ENCODE measurements at places on chromosomes 12 and 14.

GRCh38 chr14:104576970-104577332, 2.6 kb upstream of the C14orf180 start:
- no peak for DNase-seq

GRCh38 chr14:22558221-22558913, 30.7 kb downstream of the DAD1 start:
- no peak for DNase-seq

- DNase-seq, result peak; percentile 62
Observed at GRCh38 chr12:32535288-32535999, 136.1 kb downstream of the FGD4 start.

DNA sequence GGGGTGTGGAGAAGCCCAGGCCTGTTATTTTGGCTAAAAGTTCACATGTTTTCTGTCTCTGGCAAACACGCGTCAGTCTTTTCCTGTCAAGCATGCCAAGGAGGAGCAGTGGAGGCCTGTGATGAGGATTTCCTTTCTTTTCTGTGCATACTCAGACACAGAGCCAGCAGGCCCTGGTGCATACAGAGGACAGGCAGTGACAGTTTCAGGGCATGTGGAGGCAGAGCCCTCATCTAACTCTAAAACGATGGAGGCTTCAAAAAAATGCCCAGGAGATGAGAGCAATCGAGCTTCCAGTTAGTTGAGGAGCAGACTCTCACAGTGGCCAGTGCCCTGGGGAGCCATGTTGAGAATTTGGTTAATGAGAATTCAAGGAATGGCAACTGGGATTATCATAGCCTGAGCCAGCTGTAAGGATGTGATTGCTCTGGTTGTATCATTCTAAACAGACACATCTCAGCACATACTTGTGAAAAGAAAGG, 66.5 kb downstream of the TRAFD1 start:
- no peak for DNase-seq

- DNase-seq, result no peak
Observed at GRCh38 chr12:120853188-120853587, 51.0 kb downstream of the SPPL3 start.

DNA sequence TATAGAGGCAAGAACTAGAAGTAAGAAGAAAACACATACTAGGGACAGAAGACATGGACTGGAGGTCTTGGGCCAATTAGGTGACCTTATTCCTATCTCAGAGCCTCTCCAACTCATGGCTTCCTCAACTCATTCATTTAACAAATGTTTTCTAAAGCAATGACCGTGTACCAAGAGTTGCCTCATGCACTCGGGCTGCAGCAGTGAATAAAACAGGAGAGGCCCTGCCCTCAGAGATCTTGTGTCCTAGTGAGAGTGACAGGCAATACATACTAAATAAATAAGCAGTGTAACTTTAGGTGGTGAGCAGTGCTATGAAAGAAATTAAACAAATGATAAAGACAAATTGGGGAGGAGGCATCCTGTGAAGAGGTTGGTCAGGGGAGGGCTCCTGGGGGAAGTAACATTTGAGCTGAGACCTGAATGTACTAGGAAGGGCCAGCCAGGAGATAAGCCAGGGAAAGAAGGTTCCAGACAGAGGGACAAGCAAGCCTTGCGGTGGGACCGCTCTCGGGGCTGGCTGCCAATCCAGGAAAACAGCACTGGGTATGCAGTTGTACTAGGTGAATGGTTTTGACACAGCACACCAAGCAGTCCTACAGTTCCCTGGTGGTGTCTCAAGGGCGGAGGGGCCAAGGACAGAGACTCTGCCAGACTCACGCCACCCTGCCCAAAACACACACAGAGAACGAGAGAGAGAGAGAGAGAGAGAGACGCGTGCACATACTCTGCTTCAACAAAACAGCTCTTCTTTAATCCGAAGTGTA, 1.3 kb downstream of the NINJ2 start:
- DNase-seq, result no peak

DNA sequence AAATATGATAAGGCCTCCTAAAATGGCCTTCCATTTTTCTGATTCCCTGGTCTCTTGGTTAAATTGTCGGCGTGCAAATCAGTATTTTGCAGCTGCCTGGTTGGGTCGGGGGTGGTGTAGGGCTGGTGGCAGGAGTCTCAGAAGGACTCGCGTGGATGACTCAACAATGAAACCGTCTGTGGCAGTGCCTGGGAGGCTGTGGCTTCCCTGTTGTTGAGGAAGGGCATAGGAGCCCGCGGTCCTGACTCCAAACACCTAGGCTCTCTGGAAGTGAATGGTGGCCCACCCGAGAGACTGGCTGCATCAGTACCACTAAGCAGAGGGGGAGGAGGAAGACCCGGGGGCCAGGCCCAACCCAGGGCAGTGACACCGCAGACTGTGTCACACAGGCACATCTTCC, 207.9 kb downstream of the TTC7B start:
- DNase-seq, result no peak

DNA sequence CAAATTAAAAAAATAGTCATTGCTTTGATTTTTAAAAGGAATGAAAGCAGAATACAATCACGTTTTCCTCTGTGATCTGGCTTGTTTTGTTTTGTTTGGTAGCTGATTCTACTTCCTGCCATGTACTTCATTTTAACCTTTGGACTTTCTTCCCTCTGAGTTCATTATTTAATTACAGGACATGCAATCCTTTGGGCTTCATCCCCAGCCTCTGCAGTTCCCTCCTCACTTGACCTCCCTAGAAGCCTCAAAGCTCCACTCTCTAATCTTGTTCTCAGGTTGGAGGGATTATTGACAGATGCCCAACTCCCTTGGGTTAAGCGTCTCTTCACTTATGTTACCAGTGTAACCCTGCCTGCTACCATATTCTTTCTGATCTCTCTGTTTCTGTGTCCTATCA, 967.9 kb upstream of the SEL1L start:
- no peak for DNase-seq

- no peak for DNase-seq
Observed at GRCh38 chr12:19726122-19726521, 286.8 kb downstream of the AEBP2 start.

- no peak for DNase-seq
Observed at GRCh38 chr12:131309700-131310099, 356.0 kb downstream of the ADGRD1 start.

DNA sequence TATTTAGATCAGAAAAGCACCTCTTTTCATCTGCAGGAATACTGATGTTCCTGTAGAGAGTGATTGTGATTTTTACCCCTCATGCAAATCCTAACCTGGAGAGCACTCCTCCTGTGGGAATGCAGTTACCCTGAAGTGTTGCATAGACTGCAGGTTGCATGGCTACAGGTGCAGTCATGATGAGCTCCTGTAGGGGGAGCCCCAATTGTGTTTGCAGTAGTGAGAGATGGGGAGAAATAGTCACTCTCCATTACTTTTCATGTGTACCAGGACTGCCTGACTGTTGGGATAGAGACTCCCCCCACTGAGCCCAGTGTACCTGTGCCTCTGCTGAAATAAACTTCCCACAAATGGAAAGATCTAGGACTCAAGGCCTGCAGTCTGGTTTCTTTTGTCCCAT, 1086.5 kb downstream of the SLC6A15 start:
- DNase-seq, result no peak

- no peak for DNase-seq
Observed at GRCh38 chr14:99479160-99479905, 1.3 kb downstream of the SETD3 start.

DNA sequence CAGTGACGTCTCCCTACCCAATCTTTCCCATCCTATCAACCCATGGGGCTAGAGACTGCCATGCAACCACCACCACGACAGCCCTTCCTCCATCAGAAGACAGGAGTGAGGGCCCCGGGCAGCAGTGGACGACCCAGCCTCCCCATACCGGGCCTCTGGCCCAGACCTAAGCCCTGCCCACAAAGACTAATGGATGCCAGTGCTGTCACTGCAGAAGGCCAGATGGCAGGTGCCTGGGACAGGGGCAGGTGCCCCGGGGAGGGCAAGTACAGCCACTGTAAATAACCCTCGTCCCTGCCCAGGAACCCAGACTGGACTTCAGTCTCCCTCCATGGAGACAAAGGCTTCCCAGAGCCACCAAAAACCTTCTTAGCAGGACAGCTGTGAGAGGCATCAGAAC, 20.3 kb upstream of the HSPB8 start:
- no peak for DNase-seq

DNA sequence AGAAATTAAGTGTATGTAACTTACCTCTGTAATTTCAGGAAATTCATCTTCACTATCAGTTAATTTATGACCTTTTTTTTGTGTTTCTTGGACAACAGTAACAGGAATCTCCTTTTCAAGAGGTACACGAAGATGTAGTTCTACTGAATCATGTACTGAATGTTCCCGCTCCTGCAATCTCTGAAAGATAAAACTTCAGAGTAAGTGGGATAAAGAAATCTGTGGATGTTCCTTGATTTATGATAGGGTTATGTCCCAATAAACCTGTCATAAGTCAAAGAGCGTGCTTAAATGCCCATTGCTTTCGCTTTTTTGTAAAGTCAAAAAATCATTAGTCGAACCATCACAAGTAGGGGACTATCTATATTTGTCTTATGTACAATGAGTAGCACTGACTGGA, 40.8 kb downstream of the SENP1 start:
- no peak for DNase-seq

DNA sequence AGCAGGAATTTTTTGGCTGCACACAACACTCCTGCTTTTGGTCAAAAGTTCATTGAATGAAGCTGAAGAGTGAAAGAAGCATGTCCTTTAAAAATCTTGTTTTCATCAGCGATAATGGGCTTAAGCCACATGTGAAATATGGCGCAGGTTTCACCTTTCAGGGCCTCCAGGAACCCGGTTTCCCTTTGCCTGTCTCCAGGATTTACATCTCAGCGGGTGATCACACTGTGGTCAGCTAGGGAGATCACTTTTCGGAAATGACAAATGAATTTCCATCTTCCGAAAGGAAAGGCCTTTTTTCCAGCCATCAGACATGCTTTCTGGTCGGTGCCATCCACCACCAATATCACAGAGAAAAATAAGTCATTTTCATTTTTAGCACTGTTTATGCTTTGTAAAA, 727.1 kb upstream of the TBX3 start:
- DNase-seq, result no peak

DNA sequence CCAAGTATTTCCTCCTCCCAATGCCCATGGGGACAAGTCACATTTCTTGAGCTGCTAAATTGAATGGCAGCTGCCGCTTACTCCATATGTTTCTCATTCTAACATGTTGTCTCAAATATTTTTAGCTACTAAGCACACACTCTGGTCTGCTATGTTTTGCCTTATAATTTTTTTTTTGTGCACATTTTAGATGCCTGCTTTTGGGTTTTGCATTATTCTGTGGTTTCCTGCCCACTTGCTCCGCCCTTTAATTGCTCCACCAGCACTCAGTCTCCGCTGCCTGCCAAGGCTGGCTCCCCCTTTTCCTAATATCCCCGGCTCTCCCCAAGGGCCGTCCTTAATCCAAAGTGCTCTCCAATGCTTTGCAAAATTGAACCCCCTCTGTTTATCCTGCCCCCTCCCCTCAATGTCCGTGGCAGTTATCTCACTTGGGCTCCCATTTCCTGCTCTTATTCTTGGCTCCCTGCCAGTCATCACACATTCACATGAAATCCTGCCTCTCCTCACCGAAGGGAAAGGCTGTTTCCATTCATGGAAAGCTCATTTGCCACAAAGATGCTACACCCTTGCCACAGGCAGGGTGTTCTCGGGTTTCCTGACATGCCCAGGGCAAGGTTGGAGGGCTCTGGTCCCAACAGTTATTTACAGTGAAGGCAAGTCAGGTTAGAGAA, 79.4 kb downstream of the C12orf75 start:
- DNase-seq, result peak; percentile 96

DNA sequence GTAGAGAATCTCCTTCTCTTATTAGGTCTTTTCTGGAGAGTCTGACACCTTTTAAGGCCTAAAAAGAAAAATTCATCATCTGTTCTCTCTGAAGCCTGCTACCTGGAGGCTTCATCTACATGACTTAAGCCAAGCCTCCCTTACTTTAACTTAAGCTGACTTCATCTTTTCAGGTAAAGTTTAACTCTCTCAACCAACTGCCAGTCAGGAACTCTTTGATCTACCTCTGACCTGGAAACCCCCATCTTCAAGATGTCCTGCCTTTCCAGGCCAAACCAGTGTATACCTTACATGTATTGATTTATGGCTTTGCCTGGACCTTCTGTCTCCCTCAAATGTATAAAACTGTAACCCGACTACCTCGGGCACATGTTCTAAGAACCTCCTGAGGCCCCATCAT, 17.5 kb downstream of the GSTZ1 start:
- DNase-seq, result no peak

DNA sequence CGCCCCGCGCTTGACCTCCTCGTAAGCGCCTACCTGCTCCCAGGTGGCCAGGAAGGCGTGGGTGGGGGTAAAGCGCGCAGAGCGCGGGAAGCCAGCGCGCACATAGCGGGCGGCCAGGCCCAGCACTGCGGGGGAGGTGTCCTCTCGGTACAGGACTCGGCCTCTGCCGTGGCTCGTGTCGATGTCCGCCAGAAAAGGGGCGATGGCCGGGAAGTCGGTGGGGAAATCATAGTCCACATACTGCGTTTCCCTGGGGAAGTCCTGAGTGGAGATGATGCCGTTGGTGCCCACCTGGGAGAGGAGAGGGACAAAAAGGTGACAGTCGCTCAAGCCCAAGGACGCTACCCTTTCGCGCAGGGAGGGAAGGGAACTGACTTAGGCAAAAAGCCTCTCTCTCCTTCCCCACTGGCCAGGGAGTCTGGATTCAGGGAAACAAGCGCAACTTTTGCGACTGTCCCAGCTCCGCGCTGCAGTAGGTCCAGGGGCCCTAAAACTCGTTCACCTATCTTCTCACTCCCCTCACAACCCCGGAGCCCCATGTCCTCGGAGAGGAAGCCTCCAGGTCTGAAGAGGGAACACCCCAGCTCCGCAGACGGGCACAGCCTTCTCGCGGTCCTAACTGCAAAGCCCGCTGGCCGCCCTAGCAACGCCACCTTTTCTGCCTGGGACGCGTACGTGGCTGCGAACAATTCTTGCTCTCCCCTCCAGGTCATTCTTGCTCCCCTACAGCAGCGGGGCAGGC, 815 bp downstream of the NID2 start:
- no peak for DNase-seq

GRCh38 chr14:103832046-103832445, 15.3 kb downstream of the PPP1R13B start:
- no peak for DNase-seq

- no peak for DNase-seq
Observed at GRCh38 chr12:5770727-5771126, 174.3 kb downstream of the ANO2 start.

GRCh38 chr14:31188744-31189143, 18.8 kb downstream of the HECTD1 start:
- no peak for DNase-seq

- DNase-seq, result no peak
Observed at GRCh38 chr14:34981743-34982420, 910 bp upstream of the SRP54 start.

All from NCI-H187 treated with DMSO at 0.1 percent for 48 hours (cell line).